ENCODE measurements at places on chromosomes 1 and 21.

DNA sequence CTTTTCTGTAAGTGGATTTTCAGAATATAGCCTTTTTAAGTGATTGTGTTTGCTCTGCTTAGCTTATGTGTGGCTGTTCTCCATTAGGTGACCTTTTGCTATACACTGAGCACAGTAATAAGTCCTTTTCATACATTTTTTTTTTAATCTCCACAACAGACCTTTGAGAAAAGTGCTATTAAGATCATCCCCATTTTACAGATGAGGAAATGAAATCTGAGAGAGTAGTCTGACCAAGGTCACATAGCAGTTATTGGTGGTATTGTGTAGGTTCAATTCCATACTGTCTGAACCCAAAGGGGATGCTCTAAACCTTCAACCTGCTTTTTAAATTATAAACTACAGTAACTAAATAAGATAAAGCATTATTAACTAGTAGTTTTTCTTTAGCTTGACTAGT, 1.7 kb downstream of the PRRC2C start:
- no peak for DNase-seq

- peak; percentile 34 for DNase-seq
Observed at GRCh38 chr1:116377541-116378529, 4.8 kb downstream of the ATP1A1 start.

- peak; percentile 46 for DNase-seq
Observed at GRCh38 chr1:198771563-198772153, 132.8 kb downstream of the PTPRC start.

DNA sequence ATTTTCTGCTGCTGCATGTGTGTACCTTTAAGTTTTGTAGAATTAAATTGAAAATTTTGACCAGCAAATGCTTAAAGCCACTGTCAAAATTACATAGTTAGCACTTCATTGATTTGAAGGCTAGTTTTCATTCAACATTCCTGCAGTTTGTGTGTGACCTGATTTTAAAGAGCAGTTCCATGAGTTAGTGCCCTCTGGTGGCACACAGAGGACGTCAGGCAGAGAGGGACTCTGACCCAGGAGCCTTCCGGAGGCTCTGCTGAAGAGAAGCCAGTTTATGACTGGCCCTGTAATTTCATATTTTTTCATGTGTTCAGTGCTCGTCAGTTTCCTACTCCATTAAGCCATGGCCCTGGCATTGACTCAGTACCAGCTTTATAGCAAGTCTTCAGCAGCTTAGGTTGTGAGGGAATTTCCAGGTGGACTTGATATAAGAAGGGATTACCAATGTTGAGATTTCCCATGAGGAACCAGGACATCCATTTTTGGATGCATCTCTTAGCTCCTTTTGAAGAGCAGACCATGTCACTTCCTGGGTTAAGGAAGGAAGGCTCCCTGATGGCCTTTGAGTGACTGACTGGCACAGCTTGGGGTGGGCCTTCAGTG, 104.7 kb downstream of the CAMTA1 start:
- DNase-seq, result peak; percentile 59

DNA sequence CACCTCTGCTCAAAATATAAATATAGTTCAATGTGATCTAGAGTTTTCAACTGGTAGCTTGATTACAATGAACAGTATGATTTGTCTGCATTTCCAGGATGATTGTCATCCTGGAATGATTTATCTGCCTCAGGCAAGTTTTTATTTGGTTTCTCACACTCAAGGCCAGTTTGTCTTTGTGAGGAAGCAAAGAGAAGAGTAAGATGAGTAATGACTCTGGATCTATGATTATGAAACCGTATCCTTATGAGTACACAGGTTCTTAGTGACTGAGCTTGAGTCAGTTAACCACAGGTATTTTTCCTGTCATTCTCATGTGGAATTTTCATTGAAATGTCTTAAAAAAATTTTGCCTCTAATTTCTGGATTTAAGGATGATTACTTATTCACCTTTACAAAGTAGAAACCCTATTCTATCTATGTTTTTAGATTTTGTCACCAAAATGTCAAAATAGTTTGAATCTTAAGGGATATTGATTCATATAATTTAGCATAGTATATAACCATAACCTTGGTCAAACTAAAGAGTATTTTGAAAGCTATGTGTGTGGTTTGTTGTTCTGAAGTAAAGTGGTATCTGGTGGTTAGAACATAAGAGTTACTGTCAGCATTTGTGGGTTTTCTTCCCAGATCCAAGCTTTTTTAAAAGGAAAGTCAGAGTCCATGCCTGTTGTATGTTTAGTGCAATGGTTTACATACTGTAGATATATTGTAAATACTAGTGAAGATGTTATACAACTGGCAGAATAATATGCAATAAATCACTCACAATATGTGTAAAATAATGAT, 145.0 kb downstream of the RASAL2 start:
- no peak for DNase-seq

DNA sequence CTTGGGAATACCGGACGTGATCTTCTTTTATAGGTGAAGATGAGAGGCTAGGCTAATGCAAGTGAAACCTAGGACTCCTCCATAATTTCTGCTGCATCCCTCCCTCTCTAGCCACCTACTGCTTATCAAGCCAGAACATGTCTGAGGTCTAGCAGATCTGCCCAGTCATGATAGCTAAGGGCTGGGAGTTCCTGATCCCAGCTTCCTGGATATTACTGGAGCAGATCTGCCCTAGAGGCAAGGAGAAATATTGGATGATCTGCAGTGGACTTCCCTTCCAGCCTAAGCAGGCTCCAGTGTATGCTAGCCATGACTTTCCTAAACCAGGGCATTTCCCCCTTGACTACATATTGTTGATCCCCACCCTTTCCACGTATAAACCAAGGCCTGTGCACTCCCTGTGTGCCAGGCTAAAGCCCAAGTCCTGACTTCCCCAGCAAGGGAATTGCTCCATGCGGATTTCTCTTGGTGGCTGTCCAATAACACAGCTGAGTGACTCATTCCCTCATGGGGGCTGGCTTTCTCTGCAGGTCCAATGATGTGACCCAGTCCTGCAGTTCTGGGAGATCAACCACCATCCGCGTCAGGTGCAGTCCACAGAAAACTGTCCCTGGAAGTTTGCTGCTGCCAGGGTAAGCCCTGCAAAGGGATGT, 15.5 kb upstream of the SARS1 start:
- no peak for DNase-seq

DNA sequence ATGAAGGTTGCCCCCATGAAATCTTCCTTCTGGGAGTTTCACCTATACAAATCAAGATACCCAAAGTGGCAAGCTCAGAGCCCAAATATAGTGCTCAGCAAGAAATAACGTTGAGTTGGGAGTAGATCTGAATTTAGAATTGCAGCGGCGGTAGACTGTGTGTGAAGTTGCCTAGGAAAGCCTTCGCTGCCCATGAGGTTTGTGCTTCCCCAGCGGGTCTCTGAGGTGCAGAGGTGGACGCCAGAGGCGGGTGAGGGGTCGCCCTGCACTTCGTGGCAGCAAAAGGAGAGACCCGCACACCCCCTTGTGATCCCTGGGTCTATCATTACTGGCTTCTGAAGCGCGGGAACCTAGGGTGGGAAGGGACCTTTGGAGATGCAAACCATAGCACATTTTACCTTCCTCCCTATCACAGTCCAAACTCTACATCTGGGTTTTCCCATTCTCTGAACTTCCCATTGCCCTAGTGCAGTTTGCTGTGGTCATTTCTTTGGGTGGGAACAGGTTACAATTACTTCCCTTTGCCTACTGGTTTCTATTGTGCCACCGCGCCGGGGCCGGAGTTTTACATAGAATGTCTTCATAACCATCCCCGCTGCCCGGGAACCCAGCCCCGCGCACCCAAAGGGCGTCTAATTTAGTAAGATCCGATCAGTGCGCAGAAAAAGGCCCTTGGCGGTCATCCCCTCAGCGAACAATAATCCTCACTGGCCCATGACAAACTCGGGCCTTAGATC, 5.2 kb downstream of the TBX15 start:
- DNase-seq, result peak; percentile 44

- DNase-seq, result no peak
Observed at GRCh38 chr1:190328361-190328760, 149.3 kb downstream of the BRINP3 start.

- DNase-seq, result no peak
Observed at GRCh38 chr1:203512517-203512847, 18.5 kb downstream of the OPTC start.

- no peak for DNase-seq
Observed at GRCh38 chr1:89243046-89243445, 29.6 kb downstream of the GBP5 start.

- DNase-seq, result no peak
Observed at GRCh38 chr21:28822486-28823335, 170.0 kb downstream of the LTN1 start.

DNA sequence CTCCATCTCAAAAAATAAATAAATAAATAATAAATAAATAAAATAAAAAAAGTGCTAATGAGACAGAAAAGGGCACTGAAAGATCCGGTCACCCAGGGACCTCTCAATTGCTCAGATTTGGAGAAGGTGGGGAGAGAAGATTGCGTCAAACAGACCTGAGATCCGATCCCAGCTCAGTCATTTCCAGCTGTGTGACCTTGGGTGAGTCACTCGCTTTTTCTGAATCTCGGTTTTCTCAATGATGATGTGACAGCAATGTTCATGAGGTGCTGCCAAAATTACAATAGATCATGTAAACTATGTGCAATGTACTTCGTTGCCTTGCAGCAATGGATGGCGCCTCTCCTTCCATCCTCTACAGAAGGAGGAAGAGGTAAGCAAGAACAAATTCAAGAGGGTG, 11.1 kb upstream of the MEF2D start:
- DNase-seq, result no peak

DNA sequence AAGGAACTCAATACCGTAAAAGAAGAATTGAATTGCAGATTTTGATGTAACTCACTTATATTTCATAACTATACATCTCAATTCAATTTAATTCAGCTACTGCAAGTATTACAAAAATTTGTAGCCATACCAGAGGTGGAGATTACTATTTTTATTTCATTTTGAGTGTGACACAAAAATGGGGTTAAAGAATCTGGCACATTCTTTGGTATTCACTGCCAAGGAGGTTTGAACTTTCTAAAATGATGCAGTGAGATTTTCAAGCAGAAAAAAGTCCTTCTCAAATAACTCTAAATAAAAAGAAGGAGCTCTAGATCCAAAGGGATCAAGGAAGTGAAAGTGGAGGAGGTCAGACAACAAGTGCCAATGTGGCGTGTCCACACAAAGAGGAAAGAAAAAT, 569.0 kb downstream of the DPYD start:
- no peak for DNase-seq

DNA sequence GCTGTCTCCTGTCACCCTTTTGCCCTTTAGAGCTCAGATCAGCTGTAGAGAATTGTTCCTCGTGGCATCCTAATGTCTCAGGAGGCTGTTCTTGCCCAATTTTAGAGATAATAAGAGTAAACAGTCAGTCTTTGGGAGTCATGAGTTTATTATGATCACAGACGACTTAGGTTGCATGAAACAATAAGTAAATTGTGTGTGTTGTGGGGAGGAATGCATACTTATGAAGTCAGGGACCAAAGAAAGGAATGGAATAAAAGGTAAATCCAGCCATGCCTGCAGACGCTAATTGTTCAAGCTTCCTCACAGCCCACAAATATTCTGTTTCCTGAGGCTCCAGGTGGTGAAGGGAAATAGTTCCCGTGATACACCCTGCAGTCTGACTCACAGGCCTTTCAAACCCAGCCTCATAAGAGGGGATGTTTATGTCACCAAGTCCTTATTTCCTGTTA, 897 bp downstream of the EPHX4 start:
- no peak for DNase-seq

GRCh38 chr1:221344693-221345092, 397.2 kb downstream of the DUSP10 start:
- DNase-seq, result no peak

DNA sequence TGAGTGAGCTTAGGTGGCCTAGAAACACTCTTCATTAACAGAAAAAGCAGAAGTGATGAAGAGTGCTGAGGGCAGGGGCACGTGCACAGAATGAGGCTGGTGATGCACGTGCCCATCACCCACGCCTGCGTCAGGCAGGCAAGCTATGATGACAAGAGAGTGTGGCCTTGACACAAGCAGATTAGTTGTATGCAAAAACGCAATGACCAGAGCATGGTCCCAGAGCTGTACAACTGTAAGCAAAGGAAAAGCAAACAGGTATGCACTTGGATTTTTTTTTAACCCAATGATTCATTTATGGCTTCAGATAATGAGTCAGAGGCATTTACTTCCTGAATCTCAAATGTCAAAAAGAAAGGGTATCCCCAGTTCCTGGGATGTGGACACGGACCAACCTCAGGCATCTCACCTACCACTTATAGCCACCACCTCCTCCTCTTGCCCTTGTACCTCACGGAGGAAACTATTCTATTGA, 9.1 kb upstream of the TMEM61 start:
- no peak for DNase-seq

- DNase-seq, result peak; percentile 54
Observed at GRCh38 chr1:175192630-175193526, at the start of gene KIAA0040. TSS of gene KIAA0040 (minus strand) at chr1:175192776. CDS start at chr1:175161013, 31,763 bp downstream.

DNA sequence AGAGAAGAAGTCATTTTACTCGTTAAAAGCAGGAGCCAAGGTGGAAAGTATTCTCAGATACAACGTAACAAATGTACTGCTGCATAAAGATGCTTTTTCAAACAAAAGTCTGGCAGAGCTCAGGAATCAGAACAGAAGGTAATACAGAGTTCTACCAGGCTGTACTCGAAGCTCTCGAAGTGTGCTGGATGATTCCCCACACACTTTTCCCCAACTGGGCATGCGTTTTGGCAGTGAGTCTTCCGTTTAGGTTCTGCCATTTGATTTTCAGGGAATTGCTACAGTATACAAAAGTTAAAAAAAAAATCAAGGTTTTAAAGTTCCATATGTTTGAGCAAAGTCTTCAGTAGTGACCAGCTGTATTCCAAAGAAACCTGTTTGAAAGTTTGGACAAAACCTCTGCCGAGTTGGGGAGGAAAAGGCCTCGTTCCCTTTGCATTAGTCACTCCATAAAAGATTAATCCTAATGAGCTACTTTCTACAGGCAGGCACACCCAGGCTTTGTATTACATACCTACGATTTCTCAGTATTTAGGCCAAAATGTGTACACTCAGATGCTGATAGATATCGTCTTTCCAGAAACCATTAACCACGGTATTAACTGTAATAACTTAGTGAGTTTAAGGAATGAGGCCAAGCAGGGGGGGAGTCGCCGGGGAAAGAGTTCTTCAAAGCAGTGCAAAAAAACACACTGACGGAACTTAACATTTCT, 477.1 kb downstream of the LMO4 start:
- DNase-seq, result no peak

- DNase-seq, result peak; percentile 67
Observed at GRCh38 chr1:58442114-58442513, 104.4 kb downstream of the OMA1 start.

DNA sequence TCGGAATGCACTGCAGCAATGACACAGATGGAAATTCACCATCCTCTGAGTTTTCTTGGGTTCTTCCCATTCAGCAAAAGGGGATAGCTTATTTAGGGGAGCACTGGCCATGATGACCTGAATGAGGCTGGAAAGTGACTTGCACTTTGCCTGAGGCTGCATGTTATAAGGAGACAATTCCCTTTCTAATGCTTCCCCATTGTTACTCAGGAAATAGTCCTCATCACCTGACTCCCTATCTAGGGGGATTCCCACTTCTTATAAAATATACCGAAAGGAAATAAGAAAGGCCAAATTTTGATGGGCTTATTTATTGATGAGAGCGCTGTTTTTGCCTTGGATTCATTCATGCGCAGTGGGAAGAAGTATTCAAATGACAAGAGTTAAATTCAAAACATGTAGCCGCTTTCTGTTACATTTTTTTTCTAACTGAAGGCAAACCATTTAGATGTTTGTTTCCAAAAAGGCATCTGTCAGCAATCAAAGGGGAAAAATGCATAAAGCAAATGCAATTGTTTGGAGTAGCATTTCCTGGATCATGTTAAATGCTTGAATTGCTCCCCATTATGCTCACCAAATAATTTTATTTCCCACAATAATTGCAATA, 220.3 kb upstream of the NFIA start:
- no peak for DNase-seq

- DNase-seq, result no peak
Observed at GRCh38 chr21:26513212-26513611, 59.9 kb downstream of the CYYR1 start.

Data from retina (tissue), 1 donor.